GM13976 (cell line): ENCODE measurements at places on chromosomes 3 and 15.

DNA sequence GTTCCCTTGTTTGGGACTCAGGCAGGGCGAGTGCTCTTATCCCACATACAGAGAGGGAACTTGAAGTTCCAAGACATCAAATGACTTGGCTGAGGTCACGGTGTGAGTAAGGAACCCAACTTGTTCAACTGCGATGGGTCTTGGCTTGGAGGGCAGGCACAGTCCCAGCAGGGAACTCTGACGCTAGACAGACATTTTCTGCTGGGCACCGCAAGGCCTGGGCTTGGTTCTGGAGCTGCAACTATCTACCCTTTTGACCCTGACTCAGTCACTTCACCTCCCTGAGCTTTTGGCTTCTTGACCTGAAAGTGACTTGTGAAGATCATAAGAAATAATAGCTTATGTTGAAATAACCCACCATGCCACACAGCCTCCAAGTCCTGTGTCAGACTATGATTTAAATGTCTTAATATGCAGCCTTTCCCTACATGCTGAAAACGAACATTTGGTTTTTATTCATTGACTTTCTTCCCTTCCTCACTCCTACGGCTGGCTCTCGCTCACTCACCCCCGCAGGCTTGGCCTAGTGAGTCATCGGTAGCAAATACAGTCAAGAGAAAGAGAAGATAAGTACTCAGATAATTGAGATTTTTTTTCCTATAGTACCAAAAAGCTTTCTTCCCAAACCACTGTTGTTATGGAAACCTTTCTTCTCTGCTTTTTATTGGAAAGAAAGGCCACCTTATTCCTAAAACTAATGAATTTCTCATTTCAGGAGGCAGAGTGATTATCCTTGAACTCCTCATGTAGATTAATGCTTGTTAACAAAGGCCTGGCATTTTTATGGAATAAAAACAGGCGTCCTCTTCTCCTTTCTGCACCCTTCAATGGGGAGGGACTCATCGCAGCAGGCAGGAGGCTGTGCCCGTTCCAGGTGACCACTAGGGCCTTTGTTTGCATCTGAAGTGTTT is 178.4 kb downstream of the ATP10A start:
- DNase-seq: no peak

DNA sequence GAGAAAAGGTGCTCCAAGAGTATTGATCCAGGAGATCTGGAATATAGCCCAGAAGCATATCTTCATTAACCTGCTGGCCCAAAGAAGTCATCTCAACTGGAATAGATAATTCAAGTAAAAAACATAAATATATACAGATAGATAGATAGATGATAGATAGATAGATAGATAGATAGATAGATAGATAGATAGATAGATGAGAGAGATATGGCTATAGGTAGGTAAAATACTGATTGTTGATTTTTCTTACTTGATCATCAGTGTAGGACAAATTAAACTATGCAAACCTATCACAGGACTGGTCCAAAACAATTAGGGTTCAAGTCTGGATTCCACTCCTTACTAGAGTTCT is 83.6 kb downstream of the TNIK start:
- DNase-seq: no peak

- no peak for DNase-seq
These were observed 4.9 kb downstream of the PRICKLE2 start for GRCh38 chr3:64220161-64220914.

- DNase-seq: no peak
These were observed 14.3 kb downstream of the MEF2A start for GRCh38 chr15:99580076-99580475.

- no peak for DNase-seq
These were observed 672.0 kb downstream of the SI start for GRCh38 chr3:164406281-164406680.

DNA sequence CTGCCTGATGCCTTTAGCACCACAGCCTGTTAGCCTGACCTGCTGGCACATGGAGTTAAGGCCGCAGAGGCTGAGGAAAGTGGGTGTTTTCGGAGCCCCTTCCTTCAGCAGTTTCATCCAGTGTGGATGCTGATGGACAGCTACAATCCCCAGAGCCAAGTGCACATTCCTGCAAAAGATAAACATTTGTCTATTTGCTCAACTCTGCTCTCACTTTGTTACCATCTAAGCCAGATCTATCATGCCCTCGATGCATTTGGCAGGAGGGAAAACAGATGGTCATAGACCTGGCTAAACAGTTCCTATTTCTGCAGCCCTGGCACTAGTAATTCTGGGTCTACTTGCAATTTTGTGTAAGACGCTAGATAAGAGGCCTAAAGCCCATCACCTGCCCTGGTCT is 312.9 kb upstream of the RASGRP1 start:
- DNase-seq: no peak
